ENCODE measurements at places on chromosomes 1 and 21.

DNA sequence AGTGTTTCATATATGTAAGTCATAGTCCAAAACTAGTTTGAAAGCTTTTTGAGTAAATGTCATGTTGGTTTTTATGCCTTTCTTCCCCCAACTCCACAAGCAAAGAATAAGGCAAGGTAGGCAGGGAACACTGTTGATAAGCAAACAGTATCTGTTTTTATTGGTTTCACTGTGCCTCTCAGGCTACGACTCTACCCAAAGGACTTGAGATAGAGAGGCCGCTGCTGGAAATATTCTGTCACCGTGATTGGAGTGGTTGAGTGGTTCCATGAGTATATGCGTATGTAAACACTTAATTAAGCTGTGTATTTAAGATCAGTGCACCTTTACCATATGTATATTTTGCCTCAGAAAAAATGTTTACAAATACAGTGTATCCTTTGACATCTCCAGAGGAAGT lies 138.1 kb upstream of the KIF26B start:
- DNase-seq, result no peak

- DNase-seq, result no peak
These were observed 4.3 kb upstream of the CBR1 start for GRCh38 chr21:36065497-36066036.

DNA sequence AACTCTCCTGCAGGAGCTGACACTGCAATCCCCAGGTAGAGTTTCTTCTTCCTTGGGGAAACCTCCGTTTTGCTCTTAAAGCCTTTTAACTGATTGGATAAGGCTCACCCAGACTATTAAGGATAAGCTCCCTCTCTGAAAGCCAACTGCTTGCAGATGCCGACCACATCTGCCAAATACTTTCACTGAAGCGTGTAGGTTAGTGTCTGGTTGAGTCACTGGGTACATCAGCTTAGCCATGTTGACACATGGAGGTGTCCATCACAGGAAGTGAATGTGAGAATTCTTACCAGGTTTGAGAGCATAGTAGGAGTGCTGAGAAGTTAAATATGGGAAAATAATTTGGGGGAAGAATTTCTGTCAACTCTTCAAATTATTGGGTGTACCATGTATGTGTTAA lies 202.0 kb downstream of the AJAP1 start:
- no peak for DNase-seq

- DNase-seq, result no peak
These were observed 8.4 kb upstream of the SLC19A1 start for GRCh38 chr21:45550522-45551210.

DNA sequence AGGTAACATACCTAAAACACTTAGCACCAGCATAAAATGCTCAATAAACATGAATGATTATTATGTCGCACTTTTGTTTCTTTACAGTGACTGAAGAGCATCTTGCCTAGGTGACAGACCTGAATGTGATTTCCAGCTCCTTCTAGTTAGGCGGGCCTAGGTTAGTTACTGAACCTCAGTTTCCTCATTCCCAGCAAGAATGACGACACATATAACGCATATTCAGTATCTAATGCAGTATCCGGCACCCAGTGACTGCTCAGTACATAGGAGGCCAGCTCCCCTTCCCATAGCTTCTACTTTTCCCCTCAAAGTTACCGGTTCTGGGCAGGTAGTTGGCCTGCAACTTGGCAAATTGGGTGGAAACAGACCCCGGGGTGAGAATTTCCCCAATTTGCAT lies 763 bp downstream of the AUNIP start:
- DNase-seq, result no peak

GRCh38 chr1:227913764-227914721 lies 33.7 kb downstream of the WNT9A start:
- DNase-seq, result no peak

DNA sequence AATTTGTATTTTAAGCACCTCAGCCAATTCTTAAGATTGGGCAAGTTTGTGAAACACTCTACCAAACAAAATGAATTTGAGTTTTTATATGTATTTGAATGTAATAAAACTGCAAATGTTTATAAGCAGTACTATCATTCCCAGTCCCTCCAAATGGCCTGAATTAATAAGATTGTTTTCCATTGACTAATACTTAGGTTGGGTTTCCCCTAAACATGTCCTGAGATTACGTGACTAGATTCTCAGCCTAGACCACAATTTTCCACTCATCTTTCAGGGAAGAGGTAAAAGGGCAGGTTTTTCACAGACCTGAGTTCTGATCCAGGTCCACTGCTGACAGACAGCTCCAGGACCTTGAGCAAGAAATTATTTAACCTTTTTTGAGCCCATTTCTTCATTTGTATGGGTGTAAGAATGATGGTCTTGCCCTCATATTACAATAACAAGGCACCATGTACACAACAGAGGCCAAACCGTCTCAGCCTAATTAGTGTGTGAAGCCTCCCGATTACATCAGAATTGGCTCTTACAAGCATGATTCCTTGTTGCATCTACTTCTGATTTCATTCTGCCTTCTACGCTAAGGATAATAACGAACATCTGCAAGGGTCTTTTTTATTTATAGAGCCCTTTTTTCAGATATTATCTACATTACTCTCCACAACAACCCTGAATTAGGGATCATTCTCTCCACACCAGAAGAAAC lies 51.2 kb downstream of the BEND5 start:
- peak; percentile 42 for DNase-seq

DNA sequence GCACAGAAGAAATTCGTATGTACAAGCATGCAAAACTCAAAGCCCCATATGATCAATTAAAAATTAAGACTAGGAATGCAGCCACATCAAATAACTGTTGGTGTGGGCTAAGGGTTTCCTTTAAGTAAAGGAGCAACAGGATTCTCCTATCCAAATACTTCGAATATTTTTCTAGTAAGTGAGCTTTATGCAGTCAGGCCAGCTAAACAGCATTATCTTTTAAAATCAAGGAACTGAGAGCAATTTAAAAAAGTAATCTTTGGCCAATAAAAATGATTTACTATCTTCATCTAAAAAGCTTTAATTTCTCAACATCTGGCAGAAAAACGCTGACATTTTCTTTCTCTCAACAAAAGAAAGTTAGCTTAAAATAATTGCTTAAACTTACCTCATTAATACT lies 19.8 kb downstream of the CNN3 start:
- DNase-seq, result no peak
